ENCODE measurements at places on chromosomes 3 and 15. TPM values are rescaled to one million over a fixed set of nuclear protein-coding genes. Genes with fewer than 3 reads are reported as not detected.

DNA sequence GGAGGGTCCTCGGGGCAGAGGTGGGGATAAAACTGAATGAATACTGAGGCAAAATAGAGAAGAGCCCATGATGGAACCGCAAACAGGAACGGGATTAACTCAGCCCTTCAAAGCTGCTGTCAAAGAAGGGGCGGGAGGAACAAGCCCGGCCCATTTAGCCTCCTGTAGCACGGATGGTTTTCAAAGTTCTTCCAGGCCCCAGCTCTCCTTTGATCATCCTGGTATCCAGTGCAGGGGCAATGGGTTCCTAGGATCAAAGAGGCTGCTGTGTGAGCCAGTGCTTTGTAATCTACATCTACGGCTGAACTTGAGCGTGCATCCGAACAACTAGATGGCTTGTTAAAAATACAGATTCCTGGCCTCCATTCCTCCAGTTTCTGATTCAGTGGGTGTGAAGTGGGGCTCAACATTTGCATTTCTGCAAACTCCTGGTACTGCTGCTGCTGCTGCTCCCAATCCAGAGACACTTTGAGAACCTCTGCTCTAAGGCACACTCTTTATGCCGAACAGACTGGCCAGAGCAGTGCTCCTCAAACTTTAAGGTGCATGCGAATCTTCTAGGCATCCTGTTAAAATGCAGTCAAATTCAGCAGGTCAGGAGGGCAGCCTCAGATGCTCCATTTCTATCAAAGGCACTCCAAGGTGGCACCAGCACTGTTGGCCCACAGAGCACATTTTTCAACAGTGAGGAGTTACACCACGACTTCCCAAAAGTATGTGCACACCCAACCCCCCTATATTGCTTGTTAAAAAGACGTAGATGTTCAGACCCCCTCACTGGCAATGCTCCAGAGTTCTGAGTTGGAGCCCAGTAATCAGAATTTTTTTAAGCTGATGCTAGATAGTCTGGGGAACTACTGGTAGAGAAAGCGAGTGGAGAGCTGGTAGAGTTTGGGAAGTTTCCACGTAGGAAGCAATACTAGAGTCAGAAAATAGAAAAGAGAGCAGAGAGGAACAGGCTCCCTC is 5.6 kb downstream of the GALNT15 start:
- DNase-seq: peak; percentile 69

DNA sequence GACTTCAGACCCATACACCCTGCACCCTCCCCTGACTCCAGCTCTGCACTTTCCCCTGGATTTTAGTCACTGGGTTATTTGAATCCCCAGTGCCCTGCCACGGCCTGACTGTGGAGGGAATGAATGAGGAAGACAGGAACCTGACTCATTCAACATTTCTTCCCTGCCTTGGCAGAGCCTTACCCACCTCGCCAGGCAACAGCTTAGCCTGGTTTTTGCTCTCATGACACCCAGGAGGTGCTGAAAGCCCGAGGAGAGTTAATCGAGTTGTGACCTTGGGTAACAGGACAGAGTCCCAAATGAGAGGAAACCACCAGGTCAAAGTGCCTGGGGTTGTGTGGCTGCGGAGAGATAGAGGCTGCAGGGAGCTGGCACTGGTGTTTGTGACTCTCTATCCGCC is 128.3 kb downstream of the SMAD6 start:
- peak; percentile 72 for DNase-seq

DNA sequence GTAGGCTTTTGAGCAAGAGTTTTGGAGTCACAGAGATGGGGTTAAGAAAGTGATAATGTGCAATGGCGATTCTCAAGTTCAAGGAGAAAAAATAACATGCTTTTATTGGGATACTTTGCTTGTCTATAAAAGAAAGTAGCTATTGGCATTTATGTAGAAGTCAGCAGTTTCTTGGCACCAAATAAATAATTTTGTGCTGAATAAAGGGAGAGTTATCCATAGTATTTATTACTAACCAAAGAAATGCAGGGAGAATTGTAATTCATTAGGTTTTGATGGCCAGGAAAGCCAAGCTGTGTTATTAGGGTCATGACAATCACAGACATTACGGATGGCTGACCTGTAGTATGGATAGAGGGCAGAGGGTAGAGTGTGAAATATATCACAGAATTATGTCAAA is 33.1 kb downstream of the BTD start:
- DNase-seq: no peak

DNA sequence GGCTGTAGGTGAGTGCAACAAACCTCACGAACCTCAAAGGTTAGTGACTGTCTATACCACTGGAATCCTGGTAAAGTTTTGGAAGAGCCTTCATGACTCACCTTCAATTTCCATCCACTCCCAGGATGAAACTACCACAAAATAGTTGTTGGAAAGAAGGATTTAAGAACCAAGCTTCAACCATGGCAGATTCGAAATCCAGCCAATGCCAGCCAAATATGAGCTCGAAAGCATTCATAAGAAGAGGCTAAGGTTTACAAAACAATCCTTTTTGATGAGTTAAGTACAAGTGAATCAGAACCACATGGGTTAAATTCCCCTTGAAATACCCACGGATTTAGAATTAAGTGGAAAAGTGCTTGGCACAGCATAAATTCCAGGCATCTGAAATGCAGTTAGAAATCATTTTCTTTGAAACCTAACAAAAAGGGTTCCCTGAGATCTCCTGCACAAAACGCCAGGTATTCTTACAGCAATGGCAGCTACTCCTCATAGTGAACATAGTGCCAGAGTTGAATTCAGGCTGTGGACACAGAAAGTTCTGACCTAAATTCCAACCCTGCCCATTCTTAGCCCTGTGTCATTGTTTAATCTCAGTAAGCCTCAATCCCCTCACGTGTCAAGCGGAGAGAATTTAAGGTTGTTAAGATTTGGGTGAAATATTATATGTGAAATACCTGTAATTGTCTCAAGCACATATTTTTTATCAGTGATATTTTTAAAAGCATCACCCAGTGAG is 89.2 kb downstream of the FBN1 start:
- DNase-seq: no peak

Gene CDHR4
- 0.19 TPM for total RNA-seq

DNA sequence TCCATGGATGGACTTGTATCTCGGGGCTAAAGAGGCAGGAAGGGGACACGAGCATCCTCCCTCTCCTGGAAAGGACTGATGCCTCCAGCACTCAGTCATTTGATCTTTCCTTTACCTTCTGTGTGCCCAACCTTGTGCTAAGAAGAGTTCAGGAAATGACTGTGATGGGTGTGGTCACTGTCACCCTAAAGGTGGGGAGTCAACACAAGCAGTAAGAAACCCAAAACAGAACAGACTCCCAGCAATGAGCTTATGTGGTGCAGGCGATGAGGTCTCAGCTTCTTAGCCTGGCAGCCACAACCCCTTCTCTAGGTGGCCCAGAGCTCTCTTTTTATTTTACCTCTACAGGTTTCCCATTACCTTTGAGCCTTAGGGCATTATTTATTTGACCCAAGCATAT is 3.8 kb downstream of the MPI start:
- DNase-seq: no peak

GRCh38 chr3:21013566-21013965 is 737.4 kb downstream of the ZNF385D start:
- no peak for DNase-seq

GRCh38 chr3:64685800-64686445 is 1.9 kb downstream of the ADAMTS9 start:
- peak; percentile 76 for DNase-seq

DNA sequence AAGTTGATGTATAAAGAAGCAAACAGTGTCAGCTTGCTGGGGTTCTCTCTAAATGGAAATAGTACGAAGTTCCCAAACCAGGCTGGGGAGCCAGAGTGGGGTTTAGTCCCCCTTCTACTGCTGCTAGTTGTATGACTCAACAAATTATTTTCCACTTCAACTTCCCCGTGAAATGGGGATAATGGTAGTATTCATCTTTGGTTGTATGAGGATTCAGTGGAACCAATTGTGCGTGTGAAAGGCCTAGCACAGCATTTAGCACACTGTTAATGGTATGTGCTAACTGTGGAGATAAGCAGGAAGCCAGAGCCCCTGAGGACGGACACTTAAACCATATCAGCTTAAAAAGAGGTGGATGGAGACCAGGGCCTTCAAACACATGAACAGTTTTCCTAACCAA is 4.2 kb downstream of the SORD start:
- DNase-seq: no peak

Gene OR5K2
- total RNA-seq: not detected

GRCh38 chr3:148146947-148147826 is 550.5 kb upstream of the AGTR1 start:
- DNase-seq: no peak

DNA sequence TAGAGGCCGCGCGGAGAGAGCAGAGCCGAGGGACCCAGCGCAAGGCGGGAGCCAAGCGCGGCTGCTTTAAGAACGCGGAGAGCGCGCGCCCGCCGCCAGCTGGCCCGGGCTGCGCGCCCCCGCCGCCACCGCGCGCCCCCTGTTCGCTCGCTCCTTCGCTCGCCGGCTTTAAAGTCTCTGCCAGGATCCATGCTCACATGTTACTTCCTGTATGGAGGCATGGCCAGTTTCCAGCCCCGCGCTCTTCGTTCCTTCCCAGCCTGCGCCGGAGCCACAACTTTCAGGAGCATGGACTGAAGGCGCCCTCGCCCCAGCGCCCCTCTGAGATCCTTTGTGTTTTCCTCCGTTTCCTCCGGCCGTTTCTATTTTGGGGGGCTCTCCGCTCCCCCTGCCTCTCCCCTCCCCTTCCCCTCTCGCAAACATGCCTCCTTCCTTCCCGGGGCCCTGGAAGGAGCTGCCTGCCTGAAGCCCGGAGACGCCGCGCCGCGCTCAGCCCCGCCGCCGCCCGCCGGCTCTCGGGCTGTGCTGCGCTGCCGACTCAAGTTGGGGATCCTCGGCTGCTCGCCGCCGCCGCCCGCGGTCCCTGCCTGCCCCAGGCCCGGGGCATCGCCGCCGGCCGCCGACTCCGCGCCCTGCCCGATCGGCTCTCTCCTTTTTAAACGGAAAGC is at the start of gene PTPRG:
Gene PTPRG (plus strand): TSS at position 198 of the 668 bp plus-strand sequence. CDS start 717 bp downstream, outside the sequence.
- DNase-seq: peak; percentile 89

Gene MESP1
- total RNA-seq: 0.13 TPM

DNA sequence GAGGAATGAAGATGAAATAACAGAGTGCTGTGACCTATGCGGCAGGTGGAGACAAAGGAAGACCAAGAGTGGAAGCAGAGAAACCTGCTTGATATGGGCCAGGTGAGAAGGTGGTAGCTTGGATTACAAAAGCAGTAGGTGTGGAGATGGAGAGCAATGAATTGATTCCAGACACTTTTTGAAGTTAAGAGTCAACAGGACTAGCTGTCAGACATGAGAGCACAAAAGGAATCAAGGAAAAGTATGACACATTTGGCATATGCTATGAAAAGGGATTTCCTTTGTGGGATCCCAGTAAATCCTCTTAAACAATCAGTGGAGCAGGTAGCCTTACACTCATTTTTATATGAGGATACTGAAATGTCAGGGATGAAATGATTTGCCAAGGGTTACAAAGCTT is 160.5 kb downstream of the GREM1 start:
- no peak for DNase-seq

DNA sequence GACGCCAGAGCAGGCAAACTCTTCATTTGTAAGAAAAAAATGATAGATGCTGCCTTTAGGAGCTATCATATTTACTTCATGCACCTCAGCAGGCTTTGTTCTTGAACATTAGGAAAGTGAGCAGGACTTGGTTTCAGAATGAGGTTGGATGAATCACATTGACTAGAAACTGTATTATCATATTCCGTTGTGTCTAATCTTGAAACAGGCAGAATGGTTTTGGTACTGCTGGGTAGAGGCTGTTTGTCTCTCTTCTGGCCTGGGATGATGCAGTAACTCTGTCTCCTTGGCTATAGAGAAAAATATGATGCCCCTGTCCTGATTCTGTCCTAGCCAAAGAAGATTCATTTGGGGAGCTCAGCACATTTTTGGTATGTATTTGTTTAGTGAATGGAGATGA is 344.2 kb upstream of the GRM7 start:
- DNase-seq: no peak

Gene C3orf20
- not detected for total RNA-seq

Data from HFFc6 (cell line).